ENCODE measurements at places on chromosomes 6 and 20. TPM values are rescaled to one million over a fixed set of nuclear protein-coding genes. Genes with fewer than 3 reads are reported as not detected.

Gene CRYBG1
- 38.3 TPM for total RNA-seq

Gene ACSS1
- 17.6 TPM for total RNA-seq

Gene FAM217A
- not detected for total RNA-seq

Gene RIPK1
- total RNA-seq, result 23.8 TPM

Gene ACTL10
- 3.4 TPM for total RNA-seq

Gene LIN28B
- not detected for total RNA-seq

Gene UST
- total RNA-seq, result 13.2 TPM

Gene FAM120B
- 33.8 TPM for total RNA-seq

Gene OR11A1
- not detected for total RNA-seq

Gene FLOT1
- 80.5 TPM for total RNA-seq

Data from breast epithelium (tissue), 4 donors.